Cortex of kidney (tissue), 1 donor: ENCODE measurements at places on chromosomes 5 and 9.

GRCh38 chr5:142844866-142845265 lies 74.7 kb downstream of the ARHGAP26 start:
- no peak for DNase-seq

DNA sequence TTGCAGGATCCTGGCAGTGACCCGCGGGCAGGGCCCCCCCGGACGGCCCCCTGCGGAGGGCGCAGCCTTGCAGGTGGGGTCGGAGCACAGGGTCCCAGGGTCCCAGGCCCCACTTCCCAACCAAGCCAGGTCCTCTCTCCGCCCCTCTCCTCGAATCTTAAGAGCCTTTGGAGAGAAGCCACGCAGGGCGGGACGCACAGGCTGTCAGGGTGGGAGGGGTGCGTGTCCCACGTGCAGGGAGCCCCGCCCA lies 18.4 kb upstream of the EGFL7 start:
- no peak for DNase-seq

DNA sequence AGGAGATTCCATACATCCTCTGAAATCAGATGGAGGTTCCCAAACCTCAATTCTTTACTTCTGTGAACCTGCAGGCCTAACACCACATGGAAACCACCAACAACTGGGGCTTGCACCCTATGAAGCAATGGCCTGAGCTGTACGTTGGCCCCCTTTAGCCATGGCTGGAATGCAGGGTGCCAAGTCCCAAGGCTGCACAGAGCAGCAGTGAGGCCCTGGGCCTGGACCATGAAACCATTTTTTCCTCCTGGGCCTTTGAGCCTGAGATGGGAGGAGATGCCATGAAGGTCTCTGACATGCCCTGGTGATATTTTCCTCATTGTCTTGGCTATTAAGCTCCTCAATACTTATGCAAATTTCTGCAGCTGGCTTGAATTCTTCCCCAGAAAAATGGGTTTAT lies 983.8 kb downstream of the CDH9 start:
- no peak for DNase-seq

- DNase-seq = no peak
Measured at GRCh38 chr5:128225245-128226030, 141.9 kb downstream of the SLC12A2 start.

DNA sequence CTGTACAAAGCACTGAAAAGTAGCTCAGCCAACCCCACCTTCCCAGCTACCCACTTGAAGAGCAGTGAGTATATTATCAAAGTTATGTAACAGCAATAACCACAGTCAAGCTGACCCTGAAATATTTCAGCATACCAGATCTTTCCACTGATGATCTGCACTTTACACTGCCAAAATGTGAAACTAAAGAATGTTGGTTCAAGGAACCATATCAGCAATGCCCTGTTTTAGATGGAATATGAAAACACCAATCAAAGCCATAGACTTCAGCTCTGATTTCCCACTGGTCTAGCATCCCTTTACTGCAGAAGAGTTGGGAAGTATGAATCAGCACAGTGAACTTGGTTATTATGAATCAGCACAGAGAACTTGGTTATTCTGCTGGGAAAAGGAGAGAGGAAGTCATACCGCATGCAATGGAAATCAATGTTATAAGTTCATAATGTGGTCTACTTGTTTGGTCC lies 20.0 kb downstream of the CEMIP2 start:
- no peak for DNase-seq

DNA sequence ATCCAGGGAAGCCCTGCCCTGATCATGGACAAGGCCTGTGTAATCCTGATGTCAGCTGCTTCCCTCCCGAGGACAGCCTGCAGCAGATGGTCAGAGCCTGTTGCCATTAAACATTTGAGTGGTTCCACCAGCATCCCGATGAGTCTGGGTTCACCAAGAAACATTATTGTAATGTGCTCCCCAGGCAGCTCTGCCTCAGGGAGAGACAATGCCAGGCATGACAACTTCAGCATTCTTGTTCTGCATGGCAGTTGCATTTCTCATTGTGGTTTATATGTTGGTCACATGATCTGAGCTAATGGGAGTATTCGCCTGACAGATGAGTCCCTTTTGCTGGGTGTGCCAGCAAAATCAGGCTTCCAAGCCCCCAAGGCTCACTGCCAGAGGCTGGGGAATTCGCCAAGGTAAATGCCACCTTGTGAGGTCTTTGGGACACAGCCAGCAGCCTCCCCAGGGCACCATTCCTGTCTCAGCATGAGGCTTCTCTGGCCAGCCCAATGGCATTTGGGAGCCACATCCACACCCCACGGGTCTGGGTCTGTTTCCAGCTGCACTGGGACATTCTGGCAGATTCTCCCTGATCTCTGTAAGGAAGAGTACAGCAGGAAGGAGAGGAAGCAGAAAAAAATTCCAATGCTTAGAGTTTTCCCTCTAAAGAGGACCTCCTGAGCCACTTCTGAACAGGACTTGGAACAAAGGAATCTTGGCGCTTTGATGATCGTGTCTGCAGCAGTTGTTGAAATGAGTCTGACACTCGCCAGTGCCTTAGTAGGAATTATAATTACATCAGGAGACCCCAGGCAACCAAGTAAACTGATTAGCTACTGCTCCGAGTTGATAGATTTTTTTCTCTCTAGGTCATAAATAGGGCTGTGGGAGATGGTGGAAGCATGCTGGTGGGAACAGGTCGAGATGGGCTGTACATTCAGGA lies 18.7 kb downstream of the KCNIP1 start:
- no peak for DNase-seq

GRCh38 chr5:58072300-58072965 lies 387.5 kb downstream of the PLK2 start:
- DNase-seq = no peak

- no peak for DNase-seq
Measured at GRCh38 chr9:118318770-118319431, 614.7 kb downstream of the TLR4 start.
